ENCODE measurements at places on chromosomes 13 and 19.

- no peak for DNase-seq
These were observed 47.0 kb upstream of the USPL1 start for GRCh38 chr13:30570691-30571090.

DNA sequence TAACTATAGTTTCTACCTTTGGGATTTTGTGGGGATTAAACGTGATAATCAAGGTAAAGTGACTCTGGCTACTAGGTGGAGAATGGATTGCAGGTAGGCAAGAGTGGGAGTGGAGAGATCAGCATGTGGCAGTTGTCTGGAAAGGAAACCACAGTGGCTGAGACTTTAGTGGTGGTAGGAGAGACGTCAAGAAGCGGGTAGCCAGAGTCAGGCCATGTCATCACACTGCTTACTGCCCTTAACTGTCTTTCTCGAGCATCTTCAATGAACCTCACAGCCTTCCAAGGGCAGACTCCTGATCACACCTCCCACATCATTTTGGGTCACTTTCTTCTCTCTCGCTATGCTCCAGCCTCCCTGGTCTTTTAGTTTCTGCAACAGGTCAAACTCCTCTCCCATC, 28.6 kb upstream of the MBNL2 start:
- DNase-seq, result no peak

GRCh38 chr19:58546019-58546530, 2.2 kb downstream of the TRIM28 start:
- no peak for DNase-seq

GRCh38 chr13:105272660-105273631, 1262.5 kb downstream of the EFNB2 start:
- peak; percentile 16 for DNase-seq

DNA sequence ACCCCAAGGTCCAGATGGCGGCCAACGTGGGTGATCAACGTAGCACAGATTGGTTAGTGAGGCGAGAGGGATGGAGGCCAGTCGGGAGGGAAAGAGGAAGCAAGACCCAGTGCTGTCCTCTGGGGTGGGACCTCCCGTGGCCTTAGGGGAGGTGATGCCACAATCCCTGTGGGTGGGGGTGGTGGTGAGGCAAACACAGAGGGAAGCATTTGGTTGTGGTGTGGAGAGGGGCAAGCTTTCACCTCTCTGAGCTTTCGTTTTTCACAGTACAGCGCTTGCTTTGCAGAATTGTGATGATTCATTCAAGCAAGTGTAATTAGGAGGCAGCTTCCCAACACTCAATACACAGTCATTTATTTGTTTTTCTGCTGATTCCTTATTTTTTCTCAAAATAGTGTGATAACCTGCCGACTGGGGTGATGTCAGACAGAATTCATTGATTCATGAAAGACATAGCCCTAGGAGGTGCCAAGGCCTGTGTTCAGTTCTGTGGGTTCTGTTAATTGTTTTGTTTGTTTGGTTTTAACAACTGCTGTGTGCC, 2.4 kb downstream of the LENG8 start:
- peak; percentile 39 for DNase-seq

- no peak for DNase-seq
These were observed 19.9 kb downstream of the ACER1 start for GRCh38 chr19:6313398-6313969.

GRCh38 chr13:27679896-27680295, 58.2 kb downstream of the POLR1D start:
- DNase-seq, result no peak

- no peak for DNase-seq
These were observed 4.5 kb downstream of the CDC37 start for GRCh38 chr19:10398819-10399218.

Measured in CD4-positive, alpha-beta T cell treated with Interleukin-15 for 1 hour (primary cell).